ENCODE measurements at places on chromosomes 5 and 9.

DNA sequence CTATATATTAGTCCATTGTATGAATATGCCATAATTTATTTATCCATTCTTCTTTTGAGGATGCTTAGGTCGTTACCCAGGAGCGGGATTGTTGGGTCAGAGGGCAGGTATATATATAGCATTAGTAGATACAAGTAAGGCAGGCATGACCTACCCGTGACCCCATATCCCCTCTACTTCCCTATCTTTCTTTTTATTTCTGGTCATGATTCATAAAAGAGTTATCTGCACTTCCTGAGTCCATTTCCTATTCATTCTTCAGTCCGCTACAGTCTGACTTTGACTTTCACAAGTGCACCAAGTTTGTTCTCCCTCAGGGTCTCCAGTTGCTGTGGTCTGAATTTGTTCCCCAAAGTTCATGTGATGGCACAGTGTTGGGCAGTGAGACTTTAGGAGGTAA lies 6.9 kb downstream of the RHOBTB3 start:
- no peak for DNase-seq

- DNase-seq: no peak
These were observed 140.0 kb downstream of the MUSK start for GRCh38 chr9:110808599-110808980.

DNA sequence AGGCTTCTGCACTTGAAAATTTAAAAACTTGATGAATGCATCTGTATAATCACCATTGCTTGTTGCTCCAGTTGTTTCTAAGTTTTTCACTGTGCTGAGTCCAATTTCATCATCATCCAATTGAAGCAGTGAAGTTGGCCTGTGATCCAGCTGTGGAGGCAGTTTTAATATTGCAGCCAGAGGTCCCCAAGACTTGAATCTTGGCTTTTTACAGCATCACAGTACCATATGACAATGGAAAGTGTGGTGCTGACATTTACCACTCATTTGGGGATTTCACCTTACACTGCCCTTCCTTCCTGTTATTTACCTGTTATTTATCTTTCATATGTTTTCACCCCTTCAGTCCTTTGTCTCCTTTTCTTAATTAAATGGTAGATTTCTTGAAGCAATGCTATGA lies 76.2 kb upstream of the SPIN1 start:
- DNase-seq: no peak

- DNase-seq: no peak
These were observed 76.0 kb downstream of the PDE4D start for GRCh38 chr5:59817536-59817935.

DNA sequence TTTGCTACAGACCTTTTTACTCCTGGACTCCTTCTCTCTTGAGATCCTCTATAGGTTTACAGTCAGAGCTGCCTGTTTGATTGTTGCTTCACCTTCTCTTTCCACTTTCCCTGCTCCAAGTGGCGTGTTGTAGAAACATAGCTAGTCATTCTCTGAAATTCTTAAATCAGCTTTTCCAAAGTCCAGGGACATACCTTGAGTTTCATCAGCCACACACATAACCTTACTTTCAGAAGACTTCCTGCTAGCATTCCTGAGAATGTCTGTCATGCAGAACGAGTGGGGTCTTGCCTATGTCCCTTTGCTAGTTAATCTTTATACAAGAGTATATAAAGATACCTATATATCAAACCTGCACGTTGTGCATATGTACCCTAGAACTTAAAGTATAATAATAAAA lies 230.3 kb upstream of the ZNF462 start:
- no peak for DNase-seq

- no peak for DNase-seq
These were observed 6.0 kb upstream of the NEURL1B start for GRCh38 chr5:172635038-172635437.

- DNase-seq: no peak
These were observed 54.7 kb downstream of the SECISBP2 start for GRCh38 chr9:89372979-89373378.

DNA sequence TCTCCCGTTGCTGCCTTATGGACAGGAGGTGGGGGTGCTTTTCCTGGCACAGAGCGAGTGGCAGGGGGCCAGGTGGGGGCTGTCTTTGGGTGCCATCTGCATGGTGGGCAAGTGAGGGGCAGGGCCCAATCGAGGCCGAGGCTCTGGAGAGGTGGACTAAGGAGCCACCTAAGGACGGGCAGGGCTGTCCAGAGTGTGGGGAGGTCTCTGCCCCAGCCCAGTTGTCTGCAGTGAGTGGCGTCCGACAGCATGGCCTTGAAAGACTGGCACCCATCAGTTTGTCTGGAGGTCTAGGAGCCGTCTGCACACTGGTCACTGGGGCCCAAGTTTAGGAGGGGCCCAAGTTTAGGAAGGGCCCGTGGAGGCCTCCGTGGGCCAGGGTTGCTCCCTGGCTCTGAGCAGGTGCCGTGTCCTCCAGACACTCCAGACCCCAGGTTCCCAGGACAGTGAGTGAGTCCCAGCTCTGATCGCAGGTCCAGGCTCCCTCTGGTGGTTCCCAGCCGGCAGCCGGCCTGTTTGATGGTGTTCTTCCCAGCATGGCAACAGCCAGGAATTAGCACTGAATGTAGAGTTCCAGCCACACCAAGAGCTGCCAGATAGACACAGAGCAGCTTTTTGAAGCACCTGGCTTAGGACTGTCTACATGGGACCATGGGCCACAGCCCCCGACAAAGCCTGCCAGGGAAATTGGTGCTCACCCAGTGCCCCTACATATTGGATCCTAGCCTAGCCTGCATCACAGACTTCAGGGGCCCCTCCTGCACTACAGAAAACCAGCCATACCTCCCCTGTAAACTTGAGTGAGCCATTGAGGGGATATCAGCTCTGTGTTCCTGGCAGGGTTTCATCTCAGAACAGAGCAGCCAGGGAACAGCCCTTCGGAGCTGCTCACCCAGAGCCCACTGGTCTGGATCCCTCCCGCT lies 120.9 kb downstream of the WNK2 start:
- no peak for DNase-seq

DNA sequence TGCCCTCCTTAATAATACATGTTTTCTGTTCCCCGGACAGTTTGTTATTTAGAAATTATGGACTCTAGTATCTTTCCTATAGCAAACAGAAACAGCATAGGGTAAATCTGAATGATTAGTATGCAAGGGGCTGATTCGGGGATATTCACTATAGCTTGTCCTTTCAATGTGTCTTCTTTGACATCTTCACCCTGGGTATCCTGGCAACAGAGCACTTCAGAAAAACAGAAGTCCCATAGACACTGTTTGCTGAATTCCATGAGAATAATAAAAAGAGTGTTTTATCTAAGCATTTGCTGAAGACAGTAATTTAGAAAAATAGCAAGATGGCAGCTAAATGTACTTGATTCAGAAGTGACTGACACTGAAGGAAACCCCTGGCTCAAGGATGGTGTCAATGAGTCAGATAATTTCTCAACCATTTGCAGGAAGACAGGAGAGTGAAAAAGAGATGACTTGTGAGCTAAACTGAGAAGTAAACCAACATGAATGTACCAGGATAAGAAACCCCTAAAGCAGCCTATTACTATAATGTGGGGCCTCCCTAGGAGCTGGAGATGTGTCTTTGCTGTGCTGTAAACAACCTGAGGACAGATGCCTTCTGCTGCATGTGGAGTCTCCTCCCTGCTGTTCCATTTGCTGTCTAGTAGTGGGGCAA lies 246.2 kb downstream of the MAN2A1 start:
- DNase-seq: no peak

GRCh38 chr5:134592141-134592746 lies 40.4 kb downstream of the SAR1B start:
- DNase-seq: no peak

GRCh38 chr5:106521701-106522100 lies 1149.0 kb downstream of the EFNA5 start:
- DNase-seq: no peak

DNA sequence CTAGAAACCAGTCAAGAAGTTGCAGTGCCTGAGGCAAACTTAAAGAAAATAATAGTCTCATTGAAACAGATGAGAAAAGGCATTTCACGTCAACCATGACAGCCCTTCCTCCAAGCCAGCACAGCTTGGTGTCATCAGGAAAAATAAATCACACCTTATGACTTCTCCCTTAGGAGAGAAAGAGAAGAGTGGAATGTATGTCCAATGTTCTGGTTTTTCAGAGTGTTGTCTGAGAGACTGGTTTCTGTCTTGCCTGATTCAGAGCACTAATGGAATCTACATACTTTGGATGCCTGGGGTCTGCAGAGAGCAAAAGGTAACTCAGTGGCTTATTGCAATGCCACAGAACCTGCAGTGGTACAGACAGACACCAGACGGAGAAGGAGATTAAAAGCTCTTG lies 105.5 kb upstream of the PDE4D start:
- no peak for DNase-seq

DNA sequence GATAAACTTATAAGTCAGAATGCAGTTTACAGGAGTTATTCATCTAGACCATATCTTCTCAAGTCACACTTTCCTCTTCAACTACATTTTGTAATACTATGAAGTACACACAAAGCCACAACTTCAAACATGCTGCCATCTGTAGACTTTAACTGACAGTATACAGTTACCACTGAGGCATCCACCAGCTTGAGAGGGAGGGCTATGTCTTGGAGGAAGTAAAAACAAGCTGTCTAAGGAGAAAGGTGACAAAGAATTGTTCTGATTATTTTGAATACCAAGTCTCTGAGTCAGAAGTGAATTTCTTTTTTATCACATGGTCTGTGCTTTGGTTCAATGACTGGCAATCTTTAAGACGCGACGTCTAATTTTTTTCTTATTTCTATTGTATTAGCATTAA lies 97.6 kb upstream of the CDH10 start:
- DNase-seq: no peak

DNA sequence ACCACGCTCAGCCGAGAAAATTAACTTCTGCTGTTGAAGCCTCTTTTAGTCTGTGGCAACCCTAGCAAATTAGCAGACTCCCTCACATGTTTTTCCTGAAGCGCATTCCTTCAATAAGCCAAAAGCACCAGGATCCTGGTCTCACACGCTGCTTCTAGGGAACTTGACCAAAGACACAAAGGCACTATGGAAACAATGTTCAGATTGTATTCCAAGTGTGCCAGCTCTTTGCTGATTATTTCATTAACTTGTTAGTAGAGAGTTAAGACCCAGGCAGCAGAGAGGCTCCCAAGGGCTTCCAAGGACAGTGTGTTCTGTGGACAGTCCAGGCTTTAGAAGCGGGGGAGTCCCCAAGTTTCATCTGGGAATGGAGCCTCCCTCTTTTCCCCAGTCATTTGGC lies 94.4 kb upstream of the BASP1 start:
- no peak for DNase-seq

DNA sequence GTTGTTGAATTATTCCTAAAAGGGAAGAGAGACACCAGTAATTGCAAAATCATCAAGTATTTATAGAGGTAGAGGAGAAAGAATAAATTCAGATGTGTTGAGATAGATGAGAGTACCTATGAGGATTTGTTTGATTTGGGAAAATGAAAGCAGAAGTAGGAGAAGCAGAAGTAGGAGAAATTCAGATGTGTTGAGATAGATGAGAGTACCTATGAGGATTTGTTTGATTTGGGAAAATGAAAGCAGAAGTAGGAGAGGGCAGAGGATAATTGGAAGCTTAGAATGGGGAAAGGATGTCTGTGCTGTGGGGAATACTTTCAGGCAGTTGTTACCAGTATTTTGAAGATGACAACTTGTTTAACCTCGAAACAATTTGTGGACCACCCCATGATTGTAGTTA lies 35.1 kb upstream of the ZCCHC7 start:
- no peak for DNase-seq

- DNase-seq: no peak
These were observed 6.0 kb downstream of the SLC6A7 start for GRCh38 chr5:150195736-150196485.

GRCh38 chr5:7348168-7348854 lies 47.6 kb upstream of the ADCY2 start:
- no peak for DNase-seq

DNA sequence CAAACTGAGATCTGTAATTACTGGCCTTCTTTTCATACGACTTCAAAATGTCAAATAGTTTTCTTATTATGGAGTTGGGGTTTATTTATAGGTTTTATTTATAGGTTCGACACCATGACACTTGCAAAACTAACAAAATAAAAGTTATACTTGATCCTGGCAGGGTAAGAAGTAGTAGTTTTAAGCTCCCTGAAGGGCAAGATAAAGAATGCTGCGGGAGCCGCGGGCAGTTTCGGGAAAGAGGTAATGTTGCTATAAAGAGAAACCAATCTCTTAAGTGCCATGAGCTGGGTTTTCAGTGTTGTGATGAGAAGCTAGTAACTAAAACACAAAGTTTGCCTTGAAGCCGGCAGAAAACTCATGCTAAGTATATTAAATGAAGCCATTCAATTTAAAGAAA lies 24.8 kb downstream of the PTPN3 start:
- DNase-seq: no peak

- no peak for DNase-seq
These were observed 58.5 kb upstream of the MYO10 start for GRCh38 chr5:16994565-16994964.

DNA sequence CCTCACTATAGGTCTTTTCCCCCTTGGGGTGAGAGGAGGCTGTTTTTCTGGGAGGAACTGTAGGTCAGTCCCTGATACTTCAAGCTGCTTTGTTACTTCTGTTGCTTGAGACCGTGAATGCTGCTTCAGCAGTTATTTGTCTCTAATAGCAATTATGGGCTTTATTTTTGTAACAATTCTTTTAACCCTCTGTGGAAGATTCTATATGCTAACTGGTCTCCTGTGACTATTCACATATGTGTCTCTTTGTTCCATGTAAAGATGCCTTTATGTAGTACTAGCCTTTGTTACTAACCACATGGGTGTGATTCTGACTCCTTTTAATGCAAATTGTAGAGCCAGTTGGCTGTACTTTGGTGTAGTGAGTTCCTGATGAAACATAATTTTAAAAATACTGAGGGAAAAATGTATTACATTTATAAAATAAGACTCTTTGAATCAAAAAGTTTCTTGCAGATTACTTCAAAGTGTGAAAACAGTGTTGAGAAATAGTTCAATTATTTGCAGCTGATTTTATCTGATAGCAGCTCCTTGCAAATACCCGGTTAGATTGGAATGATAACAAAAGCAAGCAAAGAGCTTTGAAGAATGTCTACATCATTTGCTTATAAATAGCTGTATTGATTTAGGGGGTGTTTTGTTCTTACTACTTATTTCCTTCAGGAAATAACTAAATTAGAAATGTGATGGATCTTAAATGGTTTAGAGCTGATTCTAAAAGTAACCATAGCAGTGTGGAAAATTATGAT lies 46.6 kb downstream of the ANGPTL2 start:
- DNase-seq: no peak

DNA sequence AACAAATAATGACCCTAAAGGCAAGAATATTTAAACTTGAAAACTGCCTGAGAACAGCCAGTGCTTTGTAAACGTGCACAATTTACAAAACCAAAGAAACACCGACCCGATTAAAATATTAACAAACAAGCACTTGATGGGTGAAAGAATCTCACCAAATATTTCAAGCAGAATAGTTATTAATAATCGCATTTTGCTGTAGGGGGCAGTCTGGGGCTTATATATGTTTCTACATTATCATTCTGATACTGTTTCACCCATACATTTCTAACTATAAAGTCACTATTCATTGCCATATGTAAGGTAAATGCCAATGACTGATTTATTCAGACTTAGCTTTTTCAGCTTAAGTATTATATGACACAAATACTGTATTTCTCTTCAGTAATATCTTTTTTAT lies 37.7 kb downstream of the UBAP2 start:
- no peak for DNase-seq

- no peak for DNase-seq
These were observed 5.7 kb downstream of the WHRN start for GRCh38 chr9:114499528-114499927.

- no peak for DNase-seq
These were observed 221.9 kb downstream of the PDZD2 start for GRCh38 chr5:31860726-31861433.

All from esophagus squamous epithelium (tissue), 5 donors.